Activated CD8-positive, alpha-beta T cell treated with anti-CD3 and anti-CD28 coated beads for 36 hours (primary cell): ENCODE measurements at places on chromosomes 12 and 14. TPM values are rescaled to one million over a fixed set of nuclear protein-coding genes. Genes with fewer than 3 reads are reported as not detected.
A peak's percentile ranks its signal among the peaks of the same experiment; 100 is the strongest.

KRT77 gene
- not detected for total RNA-seq

LMNTD1 gene
- total RNA-seq, result not detected

DNA sequence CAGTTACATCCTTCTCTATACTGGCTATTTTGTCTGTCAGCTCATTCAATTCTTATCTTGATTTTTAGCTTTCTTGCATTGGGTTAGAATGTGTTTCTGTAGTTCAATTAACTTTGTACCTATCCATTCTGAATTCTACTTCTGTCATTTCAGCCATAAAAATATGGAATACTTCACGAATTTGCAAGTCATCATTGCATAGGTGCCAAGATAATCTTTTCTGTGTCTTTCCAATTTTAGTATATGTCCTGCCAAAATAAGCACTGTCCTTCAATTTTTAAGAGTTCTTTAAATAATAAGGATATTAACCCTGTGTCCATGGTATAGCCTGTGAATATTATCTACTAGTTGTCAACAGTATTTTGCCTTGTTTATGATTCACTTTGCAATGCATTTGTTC lies 665.7 kb upstream of the MDGA2 start:
- no peaks in the 10 kb centered on the region for H3K4me1 ChIP-seq
- no peaks in the 10 kb centered on the region for H3K27me3 ChIP-seq
- H3K4me3 ChIP-seq, result no peak overlapping the region
- H3K27ac ChIP-seq, result no peak overlapping the region
- no peaks in the 10 kb centered on the region for H3K36me3 ChIP-seq
- DNase-seq, result no peak

DNA sequence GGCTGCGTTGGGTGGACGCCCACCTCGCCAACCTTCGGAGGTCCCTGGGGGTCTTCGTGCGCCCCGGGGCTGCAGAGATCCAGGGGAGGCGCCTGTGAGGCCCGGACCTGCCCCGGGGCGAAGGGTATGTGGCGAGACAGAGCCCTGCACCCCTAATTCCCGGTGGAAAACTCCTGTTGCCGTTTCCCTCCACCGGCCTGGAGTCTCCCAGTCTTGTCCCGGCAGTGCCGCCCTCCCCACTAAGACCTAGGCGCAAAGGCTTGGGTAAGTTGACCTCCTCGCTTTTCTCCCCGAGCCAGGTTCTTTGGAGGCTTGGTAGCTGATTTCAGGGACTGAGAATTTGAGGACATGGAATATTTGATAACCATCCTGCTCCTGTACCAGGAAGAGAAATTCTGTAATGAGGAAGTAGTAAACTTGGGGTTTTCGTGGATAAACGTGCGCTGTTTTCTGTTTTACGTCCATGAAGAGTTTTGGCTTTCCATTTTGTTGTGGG lies 530 bp downstream of the APAF1 start:
- peaks cover 15% of the 10 kb centered on the region for H3K4me1 ChIP-seq
- peak; percentile 15 for DNase-seq
- no peaks in the 10 kb centered on the region for H3K27me3 ChIP-seq
- peak overlapping the region; percentile 98 for H3K4me3 ChIP-seq
- peak overlapping the region; percentile 56 for H3K27ac ChIP-seq

DNA sequence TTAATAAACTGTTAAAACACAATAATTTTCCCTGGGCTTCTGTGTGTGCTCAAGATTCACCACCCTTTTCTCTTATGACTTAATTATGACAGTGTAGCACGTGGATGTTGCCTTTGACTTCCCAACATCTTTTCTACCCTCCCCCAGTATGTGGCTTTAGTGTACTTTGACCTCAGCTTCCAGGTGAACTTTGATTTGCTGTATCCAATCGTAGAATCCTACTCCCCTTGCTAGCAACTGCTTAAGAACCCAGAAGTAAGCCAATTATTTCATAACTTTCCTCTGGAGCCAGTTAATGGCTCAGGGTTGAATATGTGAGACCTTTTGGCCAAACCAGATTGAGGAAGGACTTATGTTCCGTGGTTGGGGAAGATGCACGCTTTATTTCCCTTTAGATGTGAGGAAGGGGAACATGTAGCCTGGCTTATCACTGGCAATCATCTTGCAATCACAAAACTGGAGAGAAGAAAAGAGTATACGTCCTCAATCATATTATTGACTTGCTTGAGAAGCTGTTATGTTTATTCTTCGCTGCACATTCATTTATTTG lies 259.6 kb upstream of the ATP2B1 start:
- peaks cover 10% of the 10 kb centered on the region for H3K4me1 ChIP-seq
- H3K4me3 ChIP-seq, result no peak overlapping the region
- no peak for DNase-seq

- no peak overlapping the region for H3K4me3 ChIP-seq
- H3K4me1 ChIP-seq, result no peaks in the 10 kb centered on the region
- DNase-seq, result no peak
- H3K27ac ChIP-seq, result no peak overlapping the region
- H3K36me3 ChIP-seq, result peaks cover 7% of the 10 kb centered on the region
Observed at GRCh38 chr12:131806674-131807073, 21.5 kb upstream of the MMP17 start.

APOF gene
- not detected for total RNA-seq

HOXC5 gene
- total RNA-seq, result not detected

KCNH3 gene
- total RNA-seq, result 9.1 TPM

GRCh38 chr12:31574803-31575575 lies 15.9 kb downstream of the DENND5B start:
- DNase-seq, result no peak
- H3K4me1 ChIP-seq, result no peaks in the 10 kb centered on the region
- H3K27me3 ChIP-seq, result peaks cover 2% of the 10 kb centered on the region
- no peak overlapping the region for H3K27ac ChIP-seq

HOXC9 gene
- not detected for total RNA-seq

NEMF gene
- total RNA-seq, result 63.8 TPM

PRH1 gene
- total RNA-seq, result 8.1 TPM

DNA sequence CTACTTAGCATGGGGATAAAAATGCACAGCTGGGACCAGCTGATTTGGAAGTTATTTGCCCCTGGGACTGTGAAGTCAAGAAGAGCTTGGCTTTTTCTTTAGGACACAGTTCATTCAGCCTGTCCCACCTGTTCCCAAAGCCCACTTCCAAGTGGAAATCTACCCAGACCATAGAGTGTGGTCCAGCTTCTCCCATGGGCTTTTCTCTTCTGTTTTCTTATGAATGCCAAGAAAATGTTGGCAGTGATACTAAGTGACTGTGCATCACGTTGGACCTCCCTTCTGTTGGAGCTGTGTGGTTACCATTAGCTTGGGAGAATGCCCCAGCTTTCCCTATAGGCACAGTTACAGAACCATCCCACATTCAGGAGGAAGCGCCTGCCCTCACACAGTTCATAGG lies 89.4 kb downstream of the NT5DC3 start:
- H3K27me3 ChIP-seq, result peaks cover 11% of the 10 kb centered on the region
- no peaks in the 10 kb centered on the region for H3K4me1 ChIP-seq
- no peak overlapping the region for H3K4me3 ChIP-seq
- H3K27ac ChIP-seq, result no peak overlapping the region
- no peak for DNase-seq
- no peaks in the 10 kb centered on the region for H3K36me3 ChIP-seq

- H3K4me3 ChIP-seq, result no peak overlapping the region
- H3K4me1 ChIP-seq, result no peaks in the 10 kb centered on the region
- no peak overlapping the region for H3K27ac ChIP-seq
- DNase-seq, result no peak
- no peaks in the 10 kb centered on the region for H3K36me3 ChIP-seq
Observed at GRCh38 chr12:66620026-66620425, 58.9 kb downstream of the GRIP1 start.

DNA sequence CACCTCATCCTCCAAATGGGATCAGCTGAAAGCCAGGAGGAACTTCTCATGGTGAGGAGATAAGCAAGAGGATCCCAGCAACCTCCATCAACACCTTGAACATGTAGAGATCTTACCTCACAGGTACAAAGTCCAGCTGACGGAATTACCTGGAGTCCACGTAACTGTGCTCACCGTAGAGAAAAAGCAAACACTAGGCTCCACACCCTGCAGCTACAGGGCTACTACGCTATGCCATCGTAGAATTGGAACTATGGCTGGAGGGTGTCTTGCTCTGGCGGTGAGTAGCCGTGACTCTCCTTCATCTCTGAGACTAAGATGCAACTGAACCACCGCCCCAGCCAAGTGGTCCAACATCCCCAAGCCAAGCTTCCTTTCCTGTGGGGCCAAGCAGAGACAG lies 50.5 kb downstream of the CRY1 start:
- H3K36me3 ChIP-seq, result peaks cover 36% of the 10 kb centered on the region
- H3K27me3 ChIP-seq, result no peaks in the 10 kb centered on the region
- H3K27ac ChIP-seq, result no peak overlapping the region
- H3K4me1 ChIP-seq, result peaks cover 17% of the 10 kb centered on the region

BLOC1S1 gene
- 84.6 TPM for total RNA-seq

CCDC177 gene
- not detected for total RNA-seq

JPH4 gene
- total RNA-seq, result 0.51 TPM

ACVR1B gene
- 7.5 TPM for total RNA-seq

CYP27B1 gene
- total RNA-seq, result 7.6 TPM

- no peaks in the 10 kb centered on the region for H3K36me3 ChIP-seq
- no peak within 1 kb of the TSS for H3K27ac ChIP-seq
- H3K27me3 ChIP-seq, result peaks cover 43% of the 10 kb centered on the region
- H3K4me1 ChIP-seq, result peaks cover 12% of the 10 kb centered on the region
Observed at GRCh38 chr14:23578560-23579310, at the start of gene JPH4. Gene JPH4, minus strand, starts transcription at chr14:23578790. Its CDS starts 1,337 bp downstream, at chr14:23577453.

DNA sequence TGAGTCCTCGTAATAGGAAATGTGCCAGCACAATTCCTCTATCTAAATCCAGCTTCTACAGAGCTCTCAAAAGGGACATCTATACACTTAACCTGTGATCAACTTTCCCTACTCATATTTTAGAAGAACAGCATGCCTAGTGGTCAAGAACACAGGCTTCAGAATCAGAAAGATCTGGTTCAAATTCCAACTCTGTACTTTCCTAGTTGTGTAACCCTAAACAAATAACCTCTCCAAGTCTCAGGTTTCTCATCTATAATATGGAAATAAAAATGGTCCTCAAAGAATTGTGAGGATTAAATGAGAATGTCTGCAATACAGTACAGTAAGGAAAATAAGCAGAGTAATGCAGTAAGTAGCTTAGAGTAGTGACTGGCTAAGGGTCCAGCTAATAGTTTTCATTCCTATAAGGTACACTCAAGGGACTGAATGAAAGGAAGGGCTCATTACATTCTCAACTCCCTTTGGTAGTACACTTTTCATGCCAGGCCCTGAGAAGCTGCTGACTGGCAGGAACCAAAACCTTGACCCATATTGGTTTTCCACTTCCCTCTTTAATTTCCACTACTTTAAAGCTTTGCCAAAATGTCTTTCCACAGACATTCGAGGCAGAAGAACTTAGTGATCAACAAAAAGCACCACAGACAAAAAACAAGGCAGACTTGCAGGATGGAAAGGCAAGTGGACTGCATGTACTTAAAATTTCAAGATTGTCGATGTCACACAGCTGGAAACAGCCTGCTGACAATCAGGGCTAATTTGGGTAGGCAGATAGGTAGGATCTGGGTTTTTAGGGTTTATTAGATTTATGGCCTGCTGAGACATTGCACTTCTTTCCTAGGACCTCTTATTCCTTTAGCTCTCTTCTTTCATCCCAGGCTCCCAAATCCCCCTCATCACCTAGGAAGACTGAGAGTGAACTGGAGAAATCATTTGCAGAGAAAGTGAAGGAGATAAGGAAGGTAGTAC lies 4.3 kb downstream of the CCDC196 start:
- H3K36me3 ChIP-seq, result no peaks in the 10 kb centered on the region
- H3K4me1 ChIP-seq, result peaks cover 1% of the 10 kb centered on the region
- no peak overlapping the region for H3K4me3 ChIP-seq
- DNase-seq, result no peak
- no peaks in the 10 kb centered on the region for H3K27me3 ChIP-seq
- no peak overlapping the region for H3K27ac ChIP-seq

DTX1 gene
- total RNA-seq, result 2.9 TPM

- no peak overlapping the region for H3K4me3 ChIP-seq
- H3K4me1 ChIP-seq, result peaks cover 12% of the 10 kb centered on the region
- H3K36me3 ChIP-seq, result peaks cover 15% of the 10 kb centered on the region
- H3K27me3 ChIP-seq, result no peaks in the 10 kb centered on the region
- H3K27ac ChIP-seq, result no peak overlapping the region
- no peak for DNase-seq
Observed at GRCh38 chr14:67268426-67269150, 27.4 kb downstream of the PALS1 start.

- no peaks in the 10 kb centered on the region for H3K27me3 ChIP-seq
- DNase-seq, result no peak
- H3K27ac ChIP-seq, result no peak overlapping the region
- H3K4me3 ChIP-seq, result no peak overlapping the region
- H3K36me3 ChIP-seq, result peaks cover 33% of the 10 kb centered on the region
Observed at GRCh38 chr12:4540638-4541037, 1.9 kb downstream of the RAD51AP1 start.

NDUFA9 gene
- total RNA-seq, result 117 TPM

YARS2 gene
- 29.3 TPM for total RNA-seq

GRCh38 chr12:66251049-66251448 lies 51.2 kb upstream of the HELB start:
- H3K4me1 ChIP-seq, result no peaks in the 10 kb centered on the region
- DNase-seq, result no peak
- H3K27me3 ChIP-seq, result no peaks in the 10 kb centered on the region
- no peaks in the 10 kb centered on the region for H3K36me3 ChIP-seq
- H3K4me3 ChIP-seq, result no peak overlapping the region

- no peak overlapping the region for H3K27ac ChIP-seq
- peaks cover 23% of the 10 kb centered on the region for H3K4me1 ChIP-seq
- H3K4me3 ChIP-seq, result no peak overlapping the region
- no peak for DNase-seq
Observed at GRCh38 chr14:102696856-102697495, 80.3 kb upstream of the TRAF3 start.

- DNase-seq, result peak; percentile 27
- H3K27me3 ChIP-seq, result no peaks in the 10 kb centered on the region
- H3K36me3 ChIP-seq, result peaks cover 15% of the 10 kb centered on the region
- peaks cover 75% of the 10 kb centered on the region for H3K4me1 ChIP-seq
Observed at GRCh38 chr12:12628013-12628412, 16.3 kb downstream of the CREBL2 start.

DNA sequence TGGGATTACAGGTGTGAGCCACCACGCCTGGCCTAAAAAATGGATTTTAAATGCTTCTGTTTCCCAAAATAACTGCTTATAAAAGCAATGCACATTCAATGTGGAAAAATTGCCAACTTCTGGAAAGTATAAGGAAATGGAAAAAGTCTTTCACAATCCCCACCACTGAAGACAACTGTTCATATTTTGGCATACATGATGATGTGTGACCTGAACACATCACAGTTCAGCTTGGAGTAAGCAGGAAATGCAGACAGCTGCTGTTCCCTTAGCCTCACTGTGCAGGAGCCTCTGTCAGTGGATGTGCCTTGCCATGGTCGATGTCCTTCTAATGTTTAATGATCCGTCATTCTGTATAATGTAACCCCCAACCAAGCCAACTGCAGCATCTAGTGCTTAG lies 5.2 kb downstream of the MTERF2 start:
- H3K27me3 ChIP-seq, result no peaks in the 10 kb centered on the region
- H3K4me1 ChIP-seq, result peaks cover 36% of the 10 kb centered on the region
- H3K4me3 ChIP-seq, result no peak overlapping the region
- no peak for DNase-seq
- H3K27ac ChIP-seq, result no peak overlapping the region
- H3K36me3 ChIP-seq, result peaks cover 26% of the 10 kb centered on the region
